ENCODE measurements at places on chromosomes 1 and 21.

DNA sequence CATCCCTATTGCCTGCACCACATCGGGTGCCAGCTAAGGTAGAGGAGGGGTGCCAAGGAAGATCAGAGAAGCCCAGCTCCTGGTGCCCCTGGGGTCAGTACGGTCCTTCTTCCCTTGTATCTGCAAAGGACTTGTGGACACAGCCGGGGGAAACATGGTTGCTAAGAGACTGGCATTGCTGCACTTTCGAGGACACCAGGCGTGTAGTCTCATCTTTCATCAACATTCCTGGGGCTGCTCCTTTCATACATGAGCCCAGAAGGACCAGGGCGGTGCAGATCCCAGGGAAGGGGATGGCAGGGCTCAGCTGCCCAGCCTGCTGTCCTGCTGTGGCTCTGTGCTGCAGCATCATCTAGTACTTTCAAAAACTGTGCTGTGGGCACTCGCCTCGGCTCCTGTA, 61.0 kb downstream of the RUNX1 start:
- DNase-seq: no peak

GRCh38 chr21:41924368-41924754, 29.5 kb downstream of the C2CD2 start:
- DNase-seq: no peak

GRCh38 chr1:104807590-104807989, 1057.9 kb downstream of the AMY1C start:
- DNase-seq: no peak

- DNase-seq: no peak
Measured at GRCh38 chr1:66624412-66625060, 90.6 kb downstream of the SGIP1 start.
